RPMI8226 (cell line): ENCODE measurements at places on chromosomes 6 and 20.

DNA sequence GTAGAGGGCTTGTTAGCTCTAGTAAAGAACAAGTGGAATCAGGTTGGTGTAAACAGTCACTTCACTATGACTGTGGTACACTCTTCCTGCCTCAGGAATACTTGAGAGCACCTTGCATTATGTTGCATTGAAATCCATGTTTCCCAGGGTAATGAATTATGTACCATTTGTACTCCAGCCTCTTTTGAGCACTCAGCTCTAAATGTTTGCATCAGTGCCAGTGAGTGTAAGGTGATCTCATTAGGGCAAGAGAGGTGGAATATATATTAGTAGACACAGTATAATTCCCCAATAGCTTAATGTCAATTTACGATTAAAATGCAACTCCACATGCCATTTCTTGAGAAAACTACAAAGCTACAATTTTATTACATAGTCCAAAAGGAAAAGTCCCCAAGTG is 319.6 kb upstream of the POU3F2 start:
- DNase-seq = no peak

DNA sequence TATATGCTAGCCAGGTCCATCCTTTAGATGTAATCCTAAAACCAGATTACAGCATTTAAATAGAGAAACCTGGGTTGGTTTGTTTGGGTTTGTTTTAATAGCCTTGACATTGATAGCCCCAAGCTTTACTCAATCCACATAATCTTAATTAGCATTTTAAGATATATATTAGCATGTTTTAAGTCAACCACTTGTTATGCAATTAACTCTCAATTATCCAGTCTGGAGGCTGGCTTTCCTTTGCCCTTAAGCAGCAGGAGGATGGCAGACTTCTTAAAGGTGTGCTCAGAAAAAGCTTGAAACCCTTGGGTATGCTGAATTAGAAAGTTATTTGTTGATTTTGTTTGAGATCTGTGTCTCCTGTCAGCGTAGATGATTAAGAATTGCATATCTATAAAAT is 46.3 kb upstream of the SMIM28 start:
- no peak for DNase-seq

DNA sequence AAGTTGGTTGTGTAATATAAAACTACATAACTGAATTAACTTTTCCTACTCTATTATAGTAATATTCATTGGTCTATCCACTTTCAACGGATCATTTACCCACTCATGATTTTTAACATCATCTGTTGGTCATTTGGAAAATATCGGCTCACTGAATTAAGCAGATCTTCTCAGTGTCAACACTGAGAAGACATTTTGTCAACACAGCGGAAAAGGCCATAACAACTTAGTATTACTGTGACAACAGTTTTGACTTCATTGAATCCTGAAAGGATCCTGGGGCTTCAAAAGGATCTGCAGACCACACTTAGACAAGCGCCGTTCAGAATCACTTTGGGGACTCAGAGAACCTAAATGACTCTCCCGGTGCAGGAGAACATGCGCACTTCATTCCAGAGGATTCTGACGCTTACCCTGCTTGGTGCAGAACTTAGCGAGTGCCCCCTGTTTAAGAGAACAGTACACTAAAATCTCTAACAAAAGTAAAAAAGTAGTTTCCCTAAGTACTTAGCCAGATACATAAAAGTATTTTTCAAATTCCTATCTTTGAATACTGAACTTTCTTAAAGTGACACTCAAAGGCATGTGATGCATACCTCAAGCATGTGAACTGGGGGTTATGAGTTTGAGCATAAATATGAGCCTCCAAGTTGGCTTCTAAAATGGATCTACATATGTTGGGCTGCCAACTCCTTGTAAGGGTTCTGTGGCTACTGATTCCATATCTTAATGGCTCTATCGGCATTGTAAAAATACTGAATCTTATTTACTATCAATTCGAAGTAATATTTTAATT is 4.0 kb downstream of the ZBTB2 start:
- DNase-seq = no peak

DNA sequence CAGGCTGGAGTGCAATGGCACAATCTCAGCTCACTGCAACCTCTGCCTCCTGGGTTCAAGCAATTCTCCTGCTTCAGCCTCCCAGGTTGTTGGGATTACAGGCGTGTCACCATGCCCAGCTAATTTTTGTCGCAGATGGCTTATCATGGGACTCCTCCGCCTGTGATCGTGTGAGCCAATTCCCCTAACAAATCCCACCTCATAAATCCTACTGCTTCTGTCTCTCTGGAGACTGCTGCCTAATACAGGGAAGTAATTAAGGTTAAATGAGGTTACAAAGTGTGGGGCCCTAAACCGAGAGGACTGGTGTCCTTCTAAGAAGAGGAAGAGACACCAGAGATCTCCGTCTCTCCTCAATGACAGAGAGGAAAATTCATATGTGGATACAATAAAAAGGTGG is 52.0 kb downstream of the TRPC4AP start:
- no peak for DNase-seq

- peak; percentile 16 for DNase-seq
These were observed 19.7 kb downstream of the BTN2A1 start for GRCh38 chr6:26477426-26477825.

- no peak for DNase-seq
These were observed 14.7 kb upstream of the TNFAIP3 start for GRCh38 chr6:137852346-137852745.

- peak; percentile 90 for DNase-seq
These were observed 125.6 kb downstream of the CARMIL1 start for GRCh38 chr6:25404693-25405169.

DNA sequence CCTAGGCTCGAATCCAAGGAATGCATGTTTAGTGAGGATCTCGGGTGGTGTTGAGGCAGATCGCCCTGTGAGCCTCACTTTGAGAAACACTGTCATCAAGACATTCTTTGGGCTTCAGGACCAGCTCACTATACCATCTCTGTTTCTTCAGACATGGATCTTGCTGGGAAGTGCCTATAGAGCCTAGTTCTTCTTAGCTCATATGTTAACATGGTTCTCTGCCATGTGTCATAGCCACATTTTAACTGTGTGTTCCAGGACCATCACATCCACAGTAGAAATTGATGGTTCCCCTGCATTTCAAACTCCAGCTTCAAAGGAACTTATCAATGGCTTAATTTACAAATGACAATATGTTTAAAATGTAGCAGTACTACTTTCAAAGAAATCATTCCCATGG is 57.4 kb downstream of the NOX3 start:
- no peak for DNase-seq

DNA sequence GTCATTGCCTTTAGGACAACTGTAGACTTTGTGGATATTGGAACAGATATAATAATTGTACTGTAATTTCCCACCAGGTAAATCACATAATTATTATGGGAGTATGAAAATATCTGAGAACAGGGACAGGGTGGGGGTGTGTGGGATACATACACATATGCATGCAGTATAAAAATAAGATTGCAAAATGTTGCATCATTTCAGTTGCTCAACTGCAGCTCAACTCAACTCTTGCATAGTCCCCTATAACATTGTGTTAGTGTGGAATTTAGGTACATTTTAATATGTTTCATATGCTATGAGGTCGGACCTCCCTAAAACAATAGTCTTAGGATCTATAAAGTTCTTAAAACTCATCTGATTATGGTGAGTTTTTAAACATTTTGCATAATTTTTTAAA is 275.0 kb upstream of the FLRT3 start:
- DNase-seq = no peak

GRCh38 chr6:167528239-167528638 is 203.4 kb downstream of the TTLL2 start:
- DNase-seq = no peak

- no peak for DNase-seq
These were observed 119.0 kb upstream of the LRFN2 start for GRCh38 chr6:40706178-40706577.

DNA sequence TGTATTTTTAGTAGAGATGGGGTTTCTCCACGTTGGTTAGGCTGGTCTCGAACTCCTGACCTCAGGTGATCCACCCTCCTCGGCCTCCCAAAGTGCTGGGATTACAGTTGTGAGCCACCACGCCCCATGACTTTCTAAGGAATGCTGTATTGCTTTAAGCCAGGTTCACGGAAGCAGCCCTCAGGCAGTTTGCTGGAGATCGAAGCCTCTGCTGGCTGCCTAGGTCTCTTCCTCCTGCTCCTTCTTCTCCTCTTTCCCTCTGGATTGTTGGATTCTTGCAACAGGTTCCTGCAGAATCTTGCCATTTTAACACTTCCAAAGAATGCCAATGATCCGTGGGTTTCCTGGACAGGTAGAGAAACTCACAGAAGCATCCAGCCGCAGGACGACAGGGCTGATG is 29.3 kb upstream of the B4GALT5 start:
- no peak for DNase-seq

GRCh38 chr20:64192406-64192805 is 28.2 kb downstream of the MYT1 start:
- no peak for DNase-seq

DNA sequence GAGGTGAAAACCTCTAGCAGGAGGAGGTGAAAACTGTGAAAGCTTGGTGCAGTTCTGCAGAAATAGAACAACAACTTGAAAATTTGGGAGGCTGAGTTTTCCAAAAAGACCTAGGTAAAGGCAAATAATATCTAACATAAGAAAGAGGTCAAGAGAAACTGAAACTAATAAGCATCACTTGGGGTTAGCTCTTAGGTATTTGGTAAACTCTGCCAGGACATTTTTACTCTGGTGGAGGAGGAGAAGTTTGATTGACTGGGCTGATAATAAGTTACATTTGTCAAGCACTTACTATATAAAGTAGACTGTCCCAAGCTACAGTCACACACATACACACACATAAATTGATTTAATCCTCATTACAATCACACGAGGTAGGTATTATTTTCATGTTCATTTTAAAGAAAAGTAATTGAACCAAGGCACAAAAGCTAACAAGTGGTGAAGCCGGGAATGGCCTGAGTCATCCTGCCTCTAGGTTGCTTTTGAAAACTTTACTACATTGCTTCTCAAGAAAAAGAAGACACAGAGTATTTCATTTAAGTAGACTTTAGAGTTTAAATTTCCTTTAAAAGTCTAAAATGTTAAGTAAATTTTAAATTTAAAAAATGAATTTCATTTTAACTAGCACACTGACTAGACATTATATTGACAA is 275.5 kb downstream of the PTPRK start:
- no peak for DNase-seq

- no peak for DNase-seq
These were observed 11.8 kb upstream of the SCAF8 start for GRCh38 chr6:154721460-154721859.

- no peak for DNase-seq
These were observed 646.5 kb upstream of the EPHA7 start for GRCh38 chr6:94065707-94066337.

DNA sequence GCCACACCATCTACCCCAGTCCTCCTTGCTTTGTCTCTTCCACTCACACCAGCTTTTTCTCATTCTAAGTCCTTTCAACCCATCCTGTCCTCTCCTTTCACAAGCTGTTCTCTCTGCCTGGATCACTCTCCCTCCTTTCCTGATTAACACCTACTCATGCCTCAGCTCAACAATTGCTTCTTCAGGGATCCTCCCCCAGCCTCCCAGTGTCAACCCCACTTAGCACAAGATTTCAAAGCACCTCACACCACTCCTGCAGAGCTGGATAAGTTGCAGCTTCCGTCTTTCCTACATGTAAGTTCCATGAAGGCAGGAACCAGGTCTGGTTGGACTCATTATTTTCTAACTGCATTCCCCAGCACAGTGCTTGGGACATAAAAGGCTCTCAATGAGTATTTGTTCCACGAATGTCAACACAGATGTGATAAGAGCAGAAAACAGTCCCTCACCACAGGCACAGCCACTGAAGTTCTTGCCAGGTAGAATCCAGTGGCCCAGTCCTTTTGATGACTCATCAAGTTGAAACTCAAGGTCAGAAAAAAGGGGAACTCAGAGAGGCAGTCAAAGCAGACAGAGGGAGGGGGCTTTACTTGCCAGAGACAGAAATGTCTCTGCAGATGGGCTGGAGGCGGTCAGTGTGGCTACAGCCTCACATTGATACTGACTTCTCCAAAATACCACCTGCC is 193.4 kb upstream of the PRDM1 start:
- DNase-seq = peak; percentile 88

DNA sequence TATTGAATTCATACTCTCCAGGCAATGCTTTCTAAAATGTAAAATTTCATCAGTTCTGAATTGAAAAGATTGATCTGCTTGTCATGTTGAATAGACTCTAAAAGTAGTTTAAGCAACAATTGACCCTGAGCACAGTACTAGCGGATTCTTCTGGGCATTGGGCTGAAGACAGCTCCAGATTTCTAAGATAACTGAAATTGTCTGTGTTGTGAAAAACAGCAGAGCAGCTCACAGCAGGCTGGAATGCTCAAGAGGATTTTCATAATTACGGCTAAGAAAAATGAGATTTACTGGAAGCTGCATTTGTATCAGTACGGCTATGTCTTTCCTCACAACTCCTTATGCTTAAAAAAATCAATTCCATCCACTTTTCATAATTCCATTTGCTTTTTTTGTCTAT is 373.7 kb downstream of the HACE1 start:
- DNase-seq = no peak

- no peak for DNase-seq
These were observed 98.1 kb upstream of the TOP1 start for GRCh38 chr20:40930561-40930960.
